Naive thymus-derived CD8-positive, alpha-beta T cell (primary cell): ENCODE measurements at places on chromosomes 7 and 10.

DNA sequence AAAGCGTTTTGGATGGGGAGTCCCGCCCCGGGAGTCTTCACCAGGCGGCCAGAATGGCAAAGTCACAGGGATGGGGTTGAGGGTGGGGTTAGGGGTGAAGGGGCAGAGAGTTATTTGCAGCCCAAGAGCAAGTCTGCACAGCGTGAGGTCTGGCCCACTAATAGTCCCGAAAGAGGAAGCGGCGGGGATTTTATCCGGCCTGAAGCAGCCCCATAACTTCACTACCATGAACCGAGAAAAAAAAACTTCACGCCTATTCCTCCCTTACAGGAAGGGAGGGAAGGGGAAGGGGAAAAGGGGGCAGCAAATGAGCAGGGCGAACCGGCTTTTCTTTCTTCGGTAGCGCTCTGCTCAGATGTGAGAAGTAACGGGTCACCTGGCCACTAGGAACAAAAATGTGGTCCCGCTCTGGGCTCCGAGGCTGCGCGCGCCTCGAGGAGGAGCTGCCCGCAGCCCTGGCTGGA is 712 bp downstream of the ITPRIP start:
- H3K36me3 ChIP-seq = peaks cover 4% of the 10 kb centered on the region
- no peak for DNase-seq
- H3K27me3 ChIP-seq = no peaks in the 10 kb centered on the region

DNA sequence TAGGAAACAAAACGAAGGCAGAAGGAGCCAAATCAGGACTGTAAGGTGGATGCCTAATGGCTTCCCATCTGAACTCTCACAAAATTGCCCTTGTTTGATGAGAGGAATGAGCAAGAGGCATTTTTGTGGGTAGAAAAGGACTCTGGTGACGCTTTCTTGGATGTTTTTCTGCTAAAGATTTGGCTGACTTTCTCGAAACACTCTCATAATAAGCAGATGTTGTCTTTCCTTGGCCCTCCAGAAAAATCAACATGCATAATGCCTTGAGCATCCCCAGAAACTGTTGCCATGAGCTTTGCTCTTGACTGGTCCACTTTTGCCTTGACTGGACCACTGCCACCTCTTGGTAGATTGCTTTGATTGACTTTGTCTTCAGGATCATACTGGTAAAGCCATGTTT is 13.5 kb downstream of the PTPN12 start:
- no peaks in the 10 kb centered on the region for H3K27me3 ChIP-seq
- H3K4me1 ChIP-seq = peaks cover 29% of the 10 kb centered on the region
- H3K36me3 ChIP-seq = peaks cover 11% of the 10 kb centered on the region
- no peak overlapping the region for H3K27ac ChIP-seq
- H3K4me3 ChIP-seq = no peak overlapping the region

DNA sequence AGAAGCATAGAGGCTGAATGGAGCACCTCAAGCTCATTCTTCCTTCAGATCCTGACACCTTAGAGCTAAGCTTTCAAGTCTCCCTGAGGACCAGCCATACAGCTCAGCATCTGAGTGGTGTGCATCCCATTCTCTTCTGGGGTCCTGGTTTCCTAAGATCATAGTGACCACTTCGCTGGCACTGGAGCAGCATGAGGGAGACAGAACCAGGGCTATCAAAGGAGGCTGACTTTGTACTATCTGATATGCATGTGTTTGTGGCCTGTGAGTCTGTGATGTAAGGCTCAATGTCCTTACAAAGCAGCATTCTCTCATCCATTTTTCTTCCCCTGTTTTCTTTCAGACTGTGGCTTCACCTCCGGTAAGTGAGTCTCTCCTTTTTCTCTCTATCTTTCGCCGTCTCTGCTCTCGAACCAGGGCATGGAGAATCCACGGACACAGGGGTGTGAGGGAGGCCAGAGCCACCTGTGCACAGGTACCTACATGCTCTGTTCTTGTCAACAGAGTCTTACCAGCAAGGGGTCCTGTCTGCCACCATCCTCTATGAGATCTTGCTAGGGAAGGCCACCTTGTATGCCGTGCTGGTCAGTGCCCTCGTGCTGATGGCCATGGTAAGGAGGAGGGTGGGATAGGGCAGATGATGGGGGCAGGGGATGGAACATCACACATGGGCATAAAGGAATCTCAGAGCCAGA is 31.0 kb downstream of the PRSS2 start:
- DNase-seq = no peak
- peaks cover 52% of the 10 kb centered on the region for H3K36me3 ChIP-seq
- no peaks in the 10 kb centered on the region for H3K27me3 ChIP-seq
- H3K27ac ChIP-seq = peak overlapping the region; percentile 100
- H3K4me1 ChIP-seq = peaks cover 80% of the 10 kb centered on the region

DNA sequence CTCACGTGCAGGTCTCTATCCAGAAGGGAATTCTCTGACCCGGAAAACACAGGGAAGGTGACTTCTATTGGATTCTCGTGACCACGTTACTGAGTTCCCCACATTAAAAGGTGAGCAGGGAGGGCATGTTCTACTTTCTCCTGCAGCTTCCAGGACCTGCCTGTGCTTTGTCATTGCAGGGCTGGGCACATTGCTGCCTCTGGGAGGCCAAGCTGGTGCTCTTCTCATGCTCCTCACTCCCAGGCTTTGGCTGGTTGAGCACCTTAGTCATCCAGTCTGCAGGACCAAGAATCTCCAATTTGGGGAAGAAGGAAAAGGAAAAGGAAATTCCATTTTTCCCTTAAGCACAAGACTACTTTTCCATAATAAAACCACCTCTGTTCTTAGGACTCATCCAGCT is 86.5 kb upstream of the TMEM72 start:
- H3K27ac ChIP-seq = no peak overlapping the region
- no peak for DNase-seq
- no peaks in the 10 kb centered on the region for H3K4me1 ChIP-seq
- H3K36me3 ChIP-seq = no peaks in the 10 kb centered on the region

DNA sequence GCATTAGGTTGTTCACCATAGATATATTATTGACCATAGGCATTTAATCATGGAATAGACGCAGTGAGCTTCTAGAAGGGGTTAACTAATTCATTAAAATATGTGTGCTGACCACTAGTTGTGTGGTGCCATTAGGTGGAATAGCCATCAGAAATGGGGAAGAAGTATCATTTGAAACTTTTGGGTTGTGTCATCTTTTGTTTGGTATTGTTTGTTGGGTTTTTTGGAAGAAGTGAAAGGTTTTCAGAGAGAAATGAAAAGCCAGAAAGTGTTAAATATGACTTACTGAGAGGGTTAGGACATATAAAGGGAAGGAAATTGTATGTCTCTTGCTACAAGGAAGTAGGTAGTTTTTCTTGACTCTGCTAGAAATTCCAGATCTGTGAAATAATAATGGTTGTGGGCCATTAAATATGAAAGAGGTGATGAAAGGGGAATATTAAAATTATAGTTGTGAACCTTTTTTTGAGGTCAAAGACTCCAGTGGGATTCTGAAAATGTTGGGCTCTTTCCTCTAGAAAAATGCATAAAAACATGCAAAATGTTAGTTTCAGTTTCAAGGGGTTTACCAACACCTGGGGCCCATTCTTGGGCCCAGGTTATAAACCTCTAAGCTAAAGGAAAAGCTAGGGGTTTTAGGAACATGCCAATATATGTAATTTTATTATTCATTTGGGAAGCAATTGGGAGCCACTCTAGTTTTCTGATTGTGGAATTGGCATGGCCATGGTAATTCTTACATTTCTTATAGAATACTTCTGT is 348.5 kb downstream of the BBS9 start:
- H3K4me3 ChIP-seq = no peak overlapping the region
- no peak for DNase-seq
- H3K36me3 ChIP-seq = peaks cover 9% of the 10 kb centered on the region
- no peaks in the 10 kb centered on the region for H3K27me3 ChIP-seq
- no peaks in the 10 kb centered on the region for H3K4me1 ChIP-seq
- H3K27ac ChIP-seq = no peak overlapping the region

GRCh38 chr10:28359334-28359733 is 56.5 kb upstream of the MPP7 start:
- no peak overlapping the region for H3K27ac ChIP-seq
- DNase-seq = no peak
- H3K4me3 ChIP-seq = no peak overlapping the region
- no peaks in the 10 kb centered on the region for H3K36me3 ChIP-seq

GRCh38 chr10:96930469-96930868 is 98.4 kb downstream of the LCOR start:
- no peak overlapping the region for H3K27ac ChIP-seq
- DNase-seq = no peak
- H3K4me3 ChIP-seq = no peak overlapping the region
